Breast epithelium (tissue), 4 donors: ENCODE measurements at places on chromosomes 7 and 10. TPM values are rescaled to one million over a fixed set of nuclear protein-coding genes. Genes with fewer than 3 reads are reported as not detected.

The ZNF32 gene
- total RNA-seq, result 54.4 TPM

- no peak overlapping the region for H3K27ac ChIP-seq
- H3K27me3 ChIP-seq, result no peaks in the 10 kb centered on the region
- no peaks in the 10 kb centered on the region for H3K4me1 ChIP-seq
- no peaks in the 10 kb centered on the region for H3K36me3 ChIP-seq
- no peak for DNase-seq
These were observed 57.3 kb upstream of the TES start for GRCh38 chr7:116153050-116153449.

DNA sequence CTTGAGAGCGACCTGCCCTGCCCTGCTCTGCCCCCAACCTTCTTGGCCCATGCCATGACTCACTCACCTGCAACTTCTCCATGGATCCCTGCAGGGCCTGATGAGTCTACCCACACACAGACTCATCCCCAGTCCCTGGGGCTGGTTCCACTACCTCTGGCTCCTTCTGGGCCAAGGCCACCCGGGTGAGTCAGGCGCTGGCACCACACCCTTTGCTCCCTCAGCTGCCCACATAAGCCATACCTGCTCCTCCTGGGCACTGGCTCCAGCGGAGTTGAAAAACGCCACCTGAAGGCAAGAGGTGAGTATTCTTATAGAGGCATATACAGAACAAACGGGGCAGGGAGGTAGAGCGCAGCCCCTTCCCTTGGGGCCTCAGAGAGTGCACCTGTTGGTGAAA, 16.2 kb upstream of the MTPAP start:
- no peaks in the 10 kb centered on the region for H3K27me3 ChIP-seq
- H3K4me3 ChIP-seq, result no peak overlapping the region
- H3K36me3 ChIP-seq, result no peaks in the 10 kb centered on the region
- no peak overlapping the region for H3K27ac ChIP-seq
- no peak for DNase-seq

The TMEM176B gene
- 105 TPM for total RNA-seq

The FAM25G gene
- total RNA-seq, result not detected

DNA sequence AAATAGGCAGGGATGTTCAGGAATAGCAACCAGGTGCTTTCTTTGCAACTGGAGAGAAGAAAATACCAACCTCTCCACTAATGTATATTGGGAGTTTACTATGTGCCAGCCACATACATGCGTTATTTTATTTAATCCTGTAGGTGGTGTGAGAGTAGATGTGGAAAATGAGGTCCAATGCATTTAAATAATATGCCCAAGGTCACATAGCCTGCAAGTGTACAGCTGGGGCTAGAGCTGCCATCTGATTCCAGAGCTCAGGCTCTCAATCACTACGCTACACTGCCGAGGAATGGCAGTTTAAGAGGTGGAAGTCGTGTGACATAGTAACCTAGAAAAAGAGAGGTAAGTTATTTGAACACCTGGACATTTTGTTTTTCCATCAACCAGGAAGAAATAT, 277.0 kb downstream of the EXOC4 start:
- DNase-seq, result no peak
- no peak overlapping the region for H3K27ac ChIP-seq
- H3K4me3 ChIP-seq, result no peak overlapping the region
- no peaks in the 10 kb centered on the region for H3K27me3 ChIP-seq
- H3K36me3 ChIP-seq, result no peaks in the 10 kb centered on the region
